Mucosa of gallbladder (tissue), 1 donor: ENCODE measurements at places on chromosomes 2 and 18.

DNA sequence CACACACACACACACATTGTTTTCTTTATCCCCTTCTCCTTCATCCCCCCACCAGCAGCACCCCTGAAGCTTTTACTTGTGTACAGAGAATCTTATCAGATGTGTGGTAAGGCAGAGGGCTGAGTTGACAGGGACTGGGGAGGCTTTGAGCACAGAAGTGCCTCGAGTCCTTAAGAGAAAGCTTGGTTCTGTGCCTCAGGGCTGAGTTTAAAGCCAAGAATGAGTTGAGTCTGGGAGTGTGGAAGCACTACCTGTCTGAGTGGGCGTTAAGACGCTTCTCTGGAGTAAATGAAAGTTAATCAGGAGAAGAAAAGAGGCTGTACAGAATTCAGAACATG is 2.7 kb downstream of the ID2 start:
- DNase-seq: peak; percentile 40

- DNase-seq: no peak
Observed at GRCh38 chr2:198587741-198588140, 783.3 kb downstream of the PLCL1 start.

GRCh38 chr2:9768388-9768787 is 74.9 kb upstream of the TAF1B start:
- no peak for DNase-seq

GRCh38 chr18:68509902-68510301 is 205.0 kb downstream of the TMX3 start:
- DNase-seq: no peak

- DNase-seq: no peak
Observed at GRCh38 chr2:200809506-200810251, 2.0 kb upstream of the BZW1 start.

GRCh38 chr18:36496022-36496421 is 198.5 kb downstream of the FHOD3 start:
- DNase-seq: no peak

GRCh38 chr18:61736133-61736532 is 156.7 kb downstream of the RNF152 start:
- no peak for DNase-seq

- DNase-seq: no peak
Observed at GRCh38 chr2:231683292-231684235, 24.8 kb upstream of the PTMA start.

DNA sequence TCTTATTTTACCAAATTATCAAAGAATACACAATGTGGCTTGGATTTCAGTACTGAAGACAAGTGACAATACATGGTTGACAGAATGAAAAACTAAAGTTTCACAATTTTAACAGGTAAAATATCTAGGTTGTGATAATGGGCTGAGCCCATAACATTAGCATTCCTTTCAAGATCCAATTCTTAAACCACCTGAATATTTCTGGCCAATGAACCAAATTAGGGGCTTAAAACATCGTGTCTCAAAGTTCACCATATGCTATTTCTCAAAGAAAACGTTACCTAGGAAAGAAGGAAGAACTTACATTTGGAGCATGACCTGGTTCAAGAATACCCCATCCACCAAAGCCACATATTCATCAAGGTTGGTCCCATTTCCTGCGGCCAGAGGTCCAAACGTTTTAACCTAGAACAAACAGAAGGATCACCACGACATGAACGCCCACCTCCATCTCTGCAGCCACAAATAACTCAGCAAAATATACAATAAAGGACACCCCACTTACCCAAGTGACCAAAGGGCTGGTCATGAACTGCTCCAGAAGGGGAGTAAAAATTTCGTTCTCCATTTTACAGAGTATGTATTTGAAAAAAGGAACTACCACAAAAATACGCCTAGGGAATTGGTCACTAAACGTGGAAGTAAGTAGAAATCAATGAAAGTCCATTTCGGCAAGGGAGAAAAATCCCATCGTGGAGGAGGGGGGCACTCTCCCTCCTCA is 984 bp downstream of the CCDC88A start:
- DNase-seq: no peak

DNA sequence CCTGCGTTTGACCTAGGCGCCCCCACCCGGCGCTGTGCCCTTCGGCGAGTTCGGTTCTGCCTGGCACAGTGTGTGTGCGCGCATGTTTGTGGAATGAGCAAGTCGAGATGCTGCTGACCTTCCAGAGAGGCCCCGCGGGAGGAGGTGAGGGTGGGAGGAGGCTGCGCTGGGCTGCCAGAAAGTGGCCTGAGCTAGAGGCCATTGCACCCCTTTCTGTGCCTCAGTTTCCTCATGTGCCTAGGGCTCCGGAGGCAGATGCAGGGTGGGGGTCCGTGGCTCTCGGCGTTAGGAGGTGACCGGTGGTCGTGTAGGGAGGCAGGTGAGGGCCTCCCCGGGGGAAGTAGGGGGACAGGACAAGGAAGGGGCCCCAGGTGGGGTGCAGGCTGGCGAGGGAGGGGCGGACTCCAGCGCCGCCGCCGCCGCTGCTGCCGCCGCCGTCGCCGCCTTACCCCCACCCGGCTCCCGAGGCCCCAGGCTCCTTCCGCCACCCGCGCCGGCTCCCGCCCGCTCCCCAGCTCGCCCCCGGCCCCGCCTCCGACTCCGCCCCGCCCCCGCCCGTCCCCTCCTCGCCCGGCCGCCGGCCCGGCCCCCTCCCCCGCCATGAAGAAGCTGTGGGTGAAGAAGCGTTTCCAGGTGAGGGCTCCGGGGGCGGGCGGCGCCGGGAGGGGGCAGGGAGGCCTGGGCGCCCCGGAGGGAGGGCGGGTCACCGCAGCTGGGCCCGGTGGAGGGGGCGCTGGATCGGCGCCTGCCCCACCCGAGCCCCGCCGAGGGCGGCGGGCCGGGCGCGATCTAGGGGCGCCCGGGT is 7.0 kb downstream of the SPEG start:
- no peak for DNase-seq

- no peak for DNase-seq
Observed at GRCh38 chr2:128348701-128349100, 30.0 kb upstream of the HS6ST1 start.

DNA sequence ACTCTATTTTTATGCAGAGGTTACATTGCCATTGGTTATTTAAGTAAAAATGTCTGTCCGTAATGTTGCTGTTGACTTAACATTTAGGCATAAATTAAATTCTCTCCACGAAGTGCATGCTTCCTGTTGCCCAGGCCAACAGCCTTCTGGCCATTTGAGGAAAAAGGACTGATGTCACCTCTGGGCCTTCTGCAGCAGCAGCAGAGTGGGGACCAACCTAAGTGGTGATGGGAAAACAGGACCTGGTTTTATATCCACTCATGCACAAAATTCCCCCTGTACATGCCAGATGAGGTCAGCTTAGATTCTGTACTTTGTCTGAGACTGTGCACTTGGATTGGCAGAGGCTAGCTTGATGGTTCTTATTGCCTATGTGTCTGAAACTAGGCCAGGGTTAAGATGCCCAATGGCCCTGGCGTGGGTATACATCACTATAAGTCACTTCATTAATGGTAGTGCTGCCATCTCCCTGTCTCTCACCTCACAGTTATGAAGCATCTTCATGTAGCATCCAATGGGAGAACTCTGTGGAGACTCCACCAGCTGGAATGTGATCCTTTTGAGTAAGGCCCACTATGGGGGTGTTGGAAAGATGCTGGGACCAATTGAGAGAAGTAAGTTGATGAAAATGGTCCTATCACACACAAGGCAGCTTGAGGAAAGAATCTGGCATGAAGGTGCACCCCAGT is 4.4 kb downstream of the ARHGAP25 start:
- no peak for DNase-seq

GRCh38 chr2:39424951-39425350 is 12.1 kb downstream of the MAP4K3 start:
- DNase-seq: no peak

- no peak for DNase-seq
Observed at GRCh38 chr2:181374781-181375675, 82.2 kb upstream of the ITGA4 start.

DNA sequence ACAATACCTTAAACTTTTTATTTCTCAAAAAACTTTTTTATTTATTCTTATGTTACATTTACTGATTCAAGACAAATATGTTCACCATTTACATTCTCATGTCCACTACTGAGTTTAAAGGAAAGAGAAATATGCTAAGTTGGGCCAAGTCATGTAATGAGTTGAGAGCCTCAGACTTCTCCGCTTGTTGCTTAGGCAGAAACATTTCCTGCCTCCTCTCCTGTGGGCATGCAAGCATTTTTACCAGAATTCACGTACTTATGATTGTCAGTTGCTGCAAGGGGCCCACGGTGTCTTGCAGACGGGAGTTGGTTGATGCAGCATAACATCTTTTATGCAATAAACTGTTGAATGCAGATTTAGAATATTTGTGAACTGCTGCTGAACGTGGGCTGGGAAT is 51.8 kb downstream of the MYO1B start:
- DNase-seq: no peak

DNA sequence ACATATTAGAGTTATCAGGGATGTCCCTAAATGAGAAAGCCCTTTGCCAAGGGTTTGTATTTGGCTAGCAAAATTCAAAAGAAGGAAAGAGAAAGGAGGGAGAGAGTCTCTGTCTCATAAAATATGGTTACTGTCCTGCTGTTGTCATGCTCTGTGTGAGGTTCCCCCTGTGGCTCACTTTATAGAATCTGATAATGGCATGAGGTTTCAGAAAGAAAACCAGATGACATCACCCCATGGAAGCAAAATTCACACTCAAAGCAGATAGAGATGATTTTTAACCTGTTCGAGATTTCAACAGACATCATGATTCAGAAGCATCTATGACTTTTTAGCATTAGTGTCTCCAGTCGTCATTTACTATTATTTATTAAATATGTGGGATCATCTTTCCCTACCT is 165.0 kb upstream of the SESTD1 start:
- DNase-seq: no peak

GRCh38 chr18:65924904-65925303 is 174.1 kb downstream of the CDH7 start:
- no peak for DNase-seq

DNA sequence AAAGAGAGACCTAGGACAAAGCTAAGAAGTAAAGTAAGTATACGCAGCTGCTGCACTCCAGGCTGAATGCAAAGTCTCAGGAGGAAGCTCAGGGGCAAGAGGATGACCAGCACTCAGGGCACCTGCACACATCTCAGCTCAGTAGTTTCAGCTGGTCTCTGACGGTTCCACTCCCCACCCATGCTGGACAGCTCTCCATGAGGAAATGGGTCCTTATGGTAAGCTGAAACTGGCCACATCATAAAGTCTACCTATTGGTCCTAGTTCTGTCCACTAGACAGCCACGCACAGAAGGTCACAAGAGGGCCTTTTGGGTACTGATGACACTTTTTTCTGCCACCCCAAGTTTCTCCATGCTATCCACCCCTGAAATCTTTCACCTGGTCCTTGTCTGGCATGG is 215.3 kb downstream of the TTC32 start:
- DNase-seq: no peak

DNA sequence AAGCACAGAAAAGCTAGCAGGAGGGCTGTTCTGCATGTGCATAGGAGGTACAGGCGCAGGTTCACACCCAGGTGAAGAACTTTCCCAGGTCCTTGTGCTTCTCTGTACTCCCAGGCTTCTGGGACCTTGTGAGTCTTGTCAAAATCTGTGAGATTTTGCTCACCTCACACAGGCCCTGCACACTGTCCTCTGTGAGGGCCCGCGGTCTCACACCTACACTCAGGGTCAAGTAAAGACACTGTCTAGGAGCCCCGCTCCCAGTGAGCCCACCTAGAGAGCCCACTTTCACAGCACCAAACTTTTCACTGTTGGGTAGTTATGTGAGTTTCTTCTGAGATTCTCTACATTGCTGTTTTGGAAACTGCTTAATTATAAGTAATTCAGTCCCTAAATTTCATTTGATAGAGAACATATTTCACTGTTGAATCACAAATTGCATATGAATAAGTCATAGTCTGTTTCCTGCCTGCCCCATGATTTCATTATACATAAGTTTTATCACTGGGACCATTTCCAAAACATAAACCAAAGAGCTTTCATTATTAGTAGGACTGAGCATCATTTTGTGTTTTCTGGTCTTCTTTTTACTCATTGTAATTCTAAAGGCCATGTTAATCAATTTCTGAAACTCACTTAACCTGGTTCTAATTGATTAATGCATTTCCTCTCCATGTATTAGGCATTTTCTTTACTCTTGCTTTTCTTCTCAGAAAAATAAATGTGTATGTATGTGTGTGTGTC is 234.2 kb upstream of the SPOPL start:
- DNase-seq: no peak
